ENCODE measurements at places on chromosomes 1 and 21.

DNA sequence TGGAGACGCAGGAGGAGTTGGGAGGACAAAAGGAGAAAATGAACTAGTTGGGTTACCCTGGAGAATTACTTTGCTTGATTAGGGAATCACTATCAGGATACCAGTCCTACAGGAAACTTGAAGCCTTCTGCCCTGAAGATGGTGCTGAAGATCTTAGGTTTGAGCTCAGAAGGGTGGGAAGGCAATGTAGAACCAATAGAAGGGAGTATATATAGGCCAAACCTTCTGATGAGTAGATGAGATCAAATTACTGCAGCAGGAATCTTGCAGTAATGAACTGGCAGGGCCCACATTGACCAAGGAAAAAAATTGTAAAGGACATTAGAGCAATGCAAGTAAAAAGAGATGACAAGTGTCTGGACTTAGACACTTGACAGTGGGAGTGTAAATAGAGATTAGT is 116.3 kb upstream of the CACYBP start:
- no peak for DNase-seq

- peak; percentile 61 for DNase-seq
Observed at GRCh38 chr1:229664133-229664689, 38.2 kb downstream of the URB2 start.

DNA sequence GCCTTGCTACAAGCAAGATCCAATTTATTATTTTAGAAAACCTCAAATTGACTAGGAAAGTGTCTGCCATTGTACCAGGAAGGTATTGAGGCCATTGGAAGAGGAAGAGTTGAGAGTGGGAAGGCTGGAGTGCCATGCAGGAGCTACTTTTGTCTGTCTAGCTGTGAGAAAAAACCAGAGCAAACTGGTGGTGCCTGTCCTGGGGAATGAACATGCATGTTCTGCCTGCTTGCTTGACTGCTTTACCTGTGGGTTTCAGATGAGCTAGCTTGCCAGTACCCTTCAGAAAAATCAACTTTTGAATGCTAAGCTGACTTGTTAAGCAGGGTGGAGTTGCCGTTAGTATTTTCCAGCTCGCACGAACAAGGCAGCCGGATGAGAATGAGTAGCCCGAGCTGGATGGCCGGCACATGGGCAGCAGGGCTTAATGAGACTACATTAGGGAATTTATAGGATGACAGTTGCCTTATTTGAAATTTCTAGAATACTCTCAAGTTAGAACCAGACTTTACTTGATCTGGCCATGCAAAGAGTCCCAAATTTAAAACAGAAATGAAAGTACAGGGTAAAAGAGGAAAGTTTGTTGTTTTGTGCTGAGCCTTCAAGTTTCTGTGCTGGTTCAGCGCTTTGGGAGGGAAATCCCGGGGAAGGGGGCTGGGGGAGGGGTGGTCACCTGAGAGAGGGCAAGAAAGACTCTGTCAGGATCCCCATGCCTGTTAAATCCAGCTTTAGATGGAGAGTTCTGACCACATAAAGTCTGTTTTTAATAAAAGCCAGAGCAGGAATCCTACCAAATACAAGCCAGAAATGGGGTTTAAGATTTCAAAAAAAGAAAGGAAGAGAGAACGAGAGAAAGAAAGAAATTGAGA is 29.6 kb upstream of the C1orf105 start:
- DNase-seq: no peak

DNA sequence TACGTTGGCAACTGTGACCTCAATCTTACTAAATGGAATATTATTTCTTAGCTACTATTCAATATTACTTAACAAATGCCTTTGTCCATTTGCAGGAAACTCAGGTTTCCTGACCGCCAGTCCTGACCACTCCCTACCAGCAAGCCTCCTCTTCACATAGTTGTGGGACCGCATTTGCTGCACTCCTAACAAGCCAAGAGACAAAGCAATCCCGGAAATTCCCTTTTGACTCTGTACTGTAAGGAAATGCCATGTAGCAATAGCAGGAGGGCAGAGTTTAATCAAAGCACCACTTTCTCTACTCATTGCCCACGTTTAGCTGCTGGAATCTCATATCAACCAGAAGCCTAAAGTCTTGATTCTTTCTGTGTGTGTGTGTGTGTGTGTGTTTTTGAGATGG is 28.1 kb upstream of the ACBD6 start:
- DNase-seq: no peak

- no peak for DNase-seq
Observed at GRCh38 chr1:19169642-19170041, 40.4 kb downstream of the UBR4 start.

- DNase-seq: no peak
Observed at GRCh38 chr1:29865051-29865450, 628.7 kb downstream of the PTPRU start.

- DNase-seq: no peak
Observed at GRCh38 chr21:15692711-15693110, 37.1 kb upstream of the USP25 start.

DNA sequence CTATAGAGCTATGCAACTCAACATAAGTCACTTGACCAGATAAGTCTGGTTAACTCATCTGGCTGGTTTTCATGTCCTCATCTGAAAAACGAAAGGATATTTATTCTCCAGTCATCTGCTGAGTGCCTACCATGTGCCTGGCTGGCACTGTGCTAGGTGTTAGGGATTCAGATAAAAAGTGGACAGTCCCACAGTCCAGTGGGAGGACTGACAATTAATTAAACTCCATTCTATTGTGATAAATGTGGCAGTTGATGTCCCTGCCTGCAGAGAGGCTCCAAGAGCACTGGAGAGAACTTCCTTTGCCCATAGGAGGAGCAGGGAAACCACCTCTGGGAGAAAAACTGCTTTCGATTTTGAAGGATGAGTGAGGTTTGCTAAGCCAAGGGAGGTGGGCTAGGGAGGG is 5.4 kb downstream of the NUAK2 start:
- DNase-seq: no peak

DNA sequence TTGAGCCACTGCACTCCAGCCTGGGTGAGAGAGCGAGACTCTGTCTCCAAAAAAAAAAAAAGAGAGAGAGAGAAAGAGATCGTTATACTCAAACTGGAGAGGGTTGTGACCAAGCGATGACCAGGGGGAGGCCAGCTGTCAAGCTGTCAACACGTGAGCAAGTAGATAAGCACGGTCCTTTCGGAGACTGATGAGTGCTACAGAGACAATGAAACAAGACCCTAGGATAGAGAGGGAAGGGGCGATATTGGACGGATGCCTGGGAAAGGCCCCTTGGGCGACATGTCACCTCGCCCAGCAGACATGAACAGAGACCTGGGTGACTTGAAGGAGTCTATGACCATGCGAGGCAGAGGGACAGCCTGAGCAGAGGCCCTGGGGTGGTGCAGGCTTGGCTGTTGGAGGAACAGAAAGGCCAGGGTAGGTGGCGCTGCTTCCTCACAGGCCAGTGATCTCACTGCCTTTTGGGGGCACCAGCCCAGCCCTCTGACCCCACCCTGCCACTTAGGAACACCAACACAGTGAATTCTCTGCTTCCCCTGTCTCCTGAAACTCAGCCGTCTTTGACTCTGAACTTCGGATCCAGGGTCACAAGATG is 100.8 kb upstream of the IFFO2 start:
- no peak for DNase-seq

DNA sequence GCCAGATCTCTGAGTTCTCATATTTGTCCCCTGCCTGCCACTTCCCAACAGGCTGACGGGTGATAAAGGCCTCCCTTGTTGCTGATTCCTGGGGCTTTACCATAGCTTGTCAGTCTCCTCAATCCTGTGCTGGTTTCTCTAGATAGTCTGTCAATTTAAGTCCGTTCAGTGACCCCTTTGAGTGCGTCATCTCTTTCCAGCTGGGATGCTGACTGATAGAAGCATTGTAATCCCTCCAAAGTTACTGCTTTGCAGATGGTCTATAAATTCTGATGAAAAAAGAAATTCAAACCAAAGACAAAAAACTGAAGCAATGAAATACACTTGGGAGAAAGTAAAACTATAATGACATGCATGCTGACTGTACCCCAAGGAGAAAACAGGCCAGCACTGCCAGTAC is 28.3 kb downstream of the RHOU start:
- no peak for DNase-seq

DNA sequence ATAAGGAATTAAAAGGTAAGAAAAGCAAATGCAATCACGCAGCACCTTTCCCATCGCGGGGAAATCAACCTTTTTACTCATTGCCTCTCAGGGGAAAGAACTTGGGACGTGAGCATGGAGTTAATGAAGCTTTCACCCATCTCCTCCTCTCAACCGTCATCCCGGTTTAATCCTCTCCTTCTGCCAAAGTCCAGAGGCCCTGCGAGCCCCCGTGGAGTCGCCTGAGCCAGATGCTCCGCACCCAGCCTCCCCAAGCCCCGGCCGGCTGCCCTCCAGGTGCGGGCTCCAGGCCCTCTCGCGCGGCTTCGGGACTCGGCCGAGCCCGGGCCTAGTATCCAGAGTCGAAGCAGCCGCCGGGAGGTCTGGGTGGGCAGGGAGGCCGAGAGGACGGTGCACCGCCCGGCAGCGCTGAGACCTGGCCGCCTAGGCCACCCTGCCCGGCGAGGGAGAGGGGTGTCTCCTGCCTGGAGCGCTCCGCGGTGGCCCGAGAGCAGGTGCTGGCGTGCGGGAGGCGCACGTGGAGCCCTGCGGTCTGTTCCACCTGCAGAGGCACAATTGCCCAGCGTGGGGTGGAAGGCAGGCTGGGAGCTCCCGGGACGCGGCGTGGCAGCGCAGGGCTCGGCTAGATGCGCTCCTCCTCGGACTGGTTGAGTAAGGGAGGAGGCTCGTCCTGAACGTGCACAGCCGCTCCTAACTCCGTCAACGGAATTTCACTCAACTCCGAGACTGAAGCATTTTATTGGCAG is 218.5 kb downstream of the SDCCAG8 start:
- no peak for DNase-seq

- peak; percentile 19 for DNase-seq
Observed at GRCh38 chr1:1889847-1890505, 911 bp downstream of the GNB1 start.

GRCh38 chr1:197998110-197998509 is 80.9 kb downstream of the LHX9 start:
- no peak for DNase-seq

GRCh38 chr1:116133696-116134475 is 22.7 kb downstream of the MAB21L3 start:
- no peak for DNase-seq

DNA sequence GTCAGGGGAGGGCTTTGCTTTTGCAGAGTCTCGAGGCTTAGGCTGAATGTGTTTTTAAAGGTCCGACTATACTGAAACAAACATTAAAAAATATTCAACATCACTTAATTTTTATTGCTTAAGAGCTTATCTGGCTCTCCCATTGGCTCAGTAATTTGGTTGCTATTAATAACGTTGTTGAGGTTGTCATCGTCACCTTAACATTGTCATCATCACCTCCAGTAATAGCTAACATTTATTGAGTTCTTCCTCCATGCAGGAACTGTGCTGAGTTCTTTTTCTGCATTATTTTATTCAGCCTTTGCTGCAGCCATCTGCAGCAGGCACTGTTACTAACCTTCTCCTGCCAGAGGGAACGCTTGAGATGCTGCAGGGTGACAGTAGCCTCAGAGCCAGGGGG is 40.1 kb downstream of the ADARB1 start:
- no peak for DNase-seq

DNA sequence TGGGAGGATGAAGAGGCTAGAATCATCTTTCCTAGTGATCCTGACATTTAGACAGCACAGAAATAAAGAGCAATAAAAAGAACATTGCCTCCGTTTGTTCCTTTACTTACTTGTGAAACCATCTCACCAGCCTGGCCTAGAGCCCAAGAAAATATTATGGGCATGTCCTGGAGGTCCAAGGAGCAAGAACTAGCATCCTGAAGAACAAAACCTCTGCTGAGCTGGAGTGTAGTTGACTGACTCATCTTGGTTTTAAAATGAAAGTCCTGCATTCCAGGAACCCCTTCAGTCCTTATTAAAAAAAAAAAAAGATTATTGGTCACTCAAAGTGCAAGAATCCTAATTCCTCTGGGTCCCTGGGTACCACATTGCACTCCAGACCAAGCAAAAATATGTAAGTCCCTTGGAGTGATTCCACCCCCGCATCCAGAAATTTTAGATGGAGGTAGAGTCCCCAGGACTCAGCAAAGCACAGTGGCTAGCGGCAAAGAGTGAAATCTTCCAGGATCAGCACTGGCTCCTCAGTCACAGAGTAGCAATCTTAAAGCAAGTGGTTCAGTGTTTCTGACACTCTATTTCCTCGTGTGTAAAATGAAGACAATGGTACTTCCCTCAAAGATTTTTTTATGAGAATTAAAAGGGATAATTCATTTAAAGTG is 7.0 kb downstream of the SMCP start:
- DNase-seq: no peak

DNA sequence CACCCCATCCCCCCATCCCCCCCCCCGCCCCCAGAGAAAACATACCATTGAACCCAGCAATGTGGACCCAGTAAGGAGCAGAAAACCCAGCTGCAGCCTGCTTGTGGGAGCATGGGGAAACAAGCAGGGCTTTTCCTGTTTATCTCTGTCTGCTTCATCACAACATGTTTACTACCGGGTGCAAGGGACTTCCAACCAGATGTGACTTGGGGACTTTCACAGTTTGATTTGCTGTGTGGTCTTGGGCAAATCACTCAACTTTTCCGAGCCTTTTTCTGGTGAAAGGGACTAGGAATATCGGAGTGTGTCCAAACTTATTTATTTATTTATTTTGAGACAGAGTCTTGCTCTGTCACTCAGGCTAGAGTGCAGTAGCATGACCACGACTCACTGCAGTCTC is 3.2 kb downstream of the TMCC2 start:
- no peak for DNase-seq

- no peak for DNase-seq
Observed at GRCh38 chr21:23101111-23101510, 2102.9 kb downstream of the NCAM2 start.

DNA sequence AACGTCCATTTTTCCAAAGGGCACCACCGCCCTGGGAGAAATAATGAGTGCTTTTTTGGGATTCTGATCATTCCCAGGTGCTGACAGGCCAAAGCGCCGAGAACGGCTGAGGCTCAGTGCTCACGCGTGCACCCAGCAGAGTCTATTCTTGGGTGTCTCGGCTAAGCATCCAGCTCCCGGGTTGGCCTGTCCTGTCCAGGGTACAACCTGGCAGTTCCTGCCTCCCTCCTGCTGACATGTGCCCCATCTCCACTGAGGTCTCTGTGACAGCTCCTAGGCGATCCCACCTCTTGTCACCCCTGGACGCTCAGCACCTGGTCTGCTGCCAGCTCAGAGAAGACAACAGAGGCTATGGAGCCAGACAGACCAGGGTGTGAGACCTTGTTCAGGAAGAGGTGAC is 684.5 kb downstream of the PTPRU start:
- no peak for DNase-seq

GRCh38 chr1:164637461-164638375 is 78.7 kb downstream of the PBX1 start:
- DNase-seq: no peak

- no peak for DNase-seq
Observed at GRCh38 chr1:61392409-61393242, 310.3 kb downstream of the NFIA start.
